ENCODE measurements at places on chromosomes 4 and X.
A peak's percentile ranks its signal among the peaks of the same experiment; 100 is the strongest.

DNA sequence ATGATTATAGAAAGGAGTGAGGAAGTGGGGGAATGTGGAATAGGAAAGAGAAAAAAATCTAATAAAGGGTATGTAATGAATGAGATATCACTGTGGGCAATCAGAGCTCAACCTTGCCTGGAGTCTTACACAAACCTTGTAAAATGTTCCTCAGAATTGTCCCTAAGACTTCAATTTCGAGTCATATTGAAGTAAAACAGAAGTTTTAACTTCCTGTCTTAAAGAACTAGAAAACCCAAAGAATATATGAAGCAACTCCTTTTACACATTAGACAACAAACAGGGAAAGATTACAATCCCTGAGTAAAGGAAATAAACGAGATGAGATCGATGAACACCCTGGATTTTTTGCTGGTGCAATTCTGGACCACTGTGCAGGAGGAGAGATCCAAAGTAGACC lies 18.0 kb downstream of the CXCL2 start:
- no peak for DNase-seq

GRCh38 chr4:105840426-105841174 lies 54.7 kb upstream of the NPNT start:
- no peak for DNase-seq

DNA sequence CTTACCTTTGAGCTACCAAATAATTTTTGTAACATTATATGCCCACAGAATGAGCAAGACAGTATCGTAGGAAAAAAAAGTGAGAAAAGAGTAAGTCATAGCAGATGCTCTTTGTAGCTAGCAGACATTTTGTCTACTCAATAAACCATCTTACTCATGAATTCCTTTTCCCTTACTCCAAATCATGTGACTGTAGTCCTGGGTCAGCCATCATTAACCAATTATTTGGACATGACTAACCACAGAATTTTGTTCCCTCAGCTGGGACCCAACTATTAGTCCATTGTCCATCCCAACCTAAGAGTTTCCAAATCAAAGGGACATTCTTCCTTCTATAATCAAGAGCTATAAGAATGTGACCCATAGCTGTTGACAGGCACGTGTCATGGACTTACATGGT lies 11.4 kb downstream of the UBE2D3 start:
- DNase-seq = no peak

DNA sequence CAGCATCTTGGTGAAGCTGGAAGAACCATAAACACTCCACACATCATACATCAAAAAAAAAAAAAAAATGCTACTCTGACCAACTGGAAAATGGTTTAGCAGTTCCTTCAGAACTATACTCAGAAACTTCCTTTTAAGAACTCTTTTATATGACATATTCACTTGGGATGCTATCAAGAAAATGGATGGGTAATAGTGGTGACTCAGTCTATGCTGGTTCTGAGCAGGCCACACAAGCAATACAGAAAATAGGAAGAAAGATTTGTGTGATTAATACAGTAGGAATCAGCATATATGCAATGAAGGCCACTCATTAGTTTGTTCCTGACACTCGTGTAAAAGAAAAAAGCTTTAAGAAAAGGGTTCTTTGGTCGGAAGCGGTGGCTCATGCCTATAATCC lies 123.5 kb upstream of the FAT4 start:
- DNase-seq = no peak

GRCh38 chr4:25972984-25973745 lies 59.1 kb downstream of the SMIM20 start:
- DNase-seq = no peak

DNA sequence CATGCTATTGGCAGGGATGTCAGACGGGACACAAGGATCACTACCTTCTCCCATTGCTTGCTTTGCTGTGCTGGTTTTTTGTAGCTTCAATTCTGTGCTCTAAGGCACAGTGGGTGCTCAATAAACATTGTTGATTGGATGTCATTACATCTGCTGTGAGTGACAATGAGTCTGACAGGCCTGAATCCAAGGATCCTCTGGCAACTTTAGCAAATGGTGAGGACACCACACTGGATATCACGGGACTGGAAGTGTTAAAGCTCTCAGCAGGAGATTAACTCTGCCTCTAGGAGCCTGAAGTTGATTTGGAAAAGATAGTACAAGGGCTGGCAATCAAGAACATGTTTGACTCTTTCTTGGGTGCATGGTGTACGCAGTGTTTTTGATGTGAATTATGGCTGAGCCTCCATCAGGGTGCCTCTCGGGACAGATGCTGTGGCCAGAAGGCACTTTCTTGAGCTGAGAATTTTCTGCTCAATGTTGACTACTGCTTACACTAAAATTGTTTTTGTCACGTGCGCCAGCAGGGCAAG lies 217.9 kb downstream of the ARAP2 start:
- no peak for DNase-seq

- DNase-seq = no peak
Observed at GRCh38 chr4:102610476-102610875, 109.3 kb downstream of the NFKB1 start.

- no peak for DNase-seq
Observed at GRCh38 chr4:56183344-56183959, 203.8 kb downstream of the AASDH start.

DNA sequence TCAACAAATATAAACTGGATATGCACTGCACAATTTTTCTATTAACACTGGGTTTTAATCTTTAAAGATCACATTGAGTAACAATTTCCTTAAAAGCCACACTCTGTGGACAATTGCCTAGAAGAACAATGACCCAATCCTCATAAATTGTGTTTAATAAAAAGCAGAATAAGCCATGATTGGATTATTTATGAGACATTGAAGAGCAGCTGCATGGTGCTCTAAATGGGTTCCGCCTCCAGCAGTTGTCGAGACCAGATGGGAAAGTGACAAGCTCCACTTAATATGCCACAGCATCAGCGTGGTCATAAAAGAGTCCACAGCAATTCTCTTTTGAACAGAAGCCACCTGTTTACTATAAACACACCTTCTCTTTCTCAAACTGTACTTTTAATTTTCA lies 635.2 kb upstream of the FRG1 start:
- DNase-seq = no peak

GRCh38 chrX:34655501-34656455 lies 1.3 kb downstream of the TMEM47 start:
- DNase-seq = no peak

- DNase-seq = no peak
Observed at GRCh38 chrX:109873574-109873973, 129.3 kb upstream of the TMEM164 start.

GRCh38 chr4:1462009-1462767 lies 55.9 kb upstream of the NKX1-1 start:
- DNase-seq = no peak

DNA sequence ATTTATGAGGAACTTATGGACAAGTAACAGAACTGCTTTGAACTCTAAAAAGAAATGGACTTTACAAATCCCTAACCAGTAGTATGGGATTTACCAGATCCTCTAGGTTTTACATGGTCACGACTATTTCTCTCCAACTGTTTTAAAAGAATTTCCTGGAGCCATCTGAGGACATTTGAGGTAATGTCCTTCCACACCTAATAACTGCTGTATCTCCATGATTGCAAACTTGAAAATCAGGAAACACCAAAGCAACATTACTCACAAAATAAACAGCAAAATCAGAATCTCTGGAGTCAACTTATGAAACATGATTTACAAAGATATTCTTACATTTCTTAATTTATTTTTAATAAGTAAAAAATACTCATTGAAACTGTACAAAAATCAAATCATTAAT lies 58.0 kb downstream of the STAP1 start:
- DNase-seq = no peak

- no peak for DNase-seq
Observed at GRCh38 chr4:74653331-74654229, 140.7 kb downstream of the BTC start.

DNA sequence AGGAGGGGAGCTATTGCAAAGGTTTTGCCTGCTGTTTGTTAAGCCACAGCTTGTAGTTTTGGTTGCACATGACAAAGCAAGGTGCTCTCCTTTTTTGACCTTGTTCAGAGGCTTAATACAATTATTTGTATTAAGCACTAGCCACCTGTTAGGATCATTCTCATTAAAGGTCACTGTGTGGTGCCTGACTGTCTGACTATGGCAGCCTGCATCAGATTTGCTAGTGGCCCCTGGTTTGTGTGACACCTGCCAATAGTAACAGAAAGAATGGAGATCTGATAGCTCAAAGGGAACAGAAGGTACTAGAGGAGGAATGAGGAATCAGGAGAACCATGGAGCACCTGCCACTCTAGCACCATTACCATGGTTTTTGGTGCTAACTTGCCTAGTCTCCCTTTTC lies 102.5 kb downstream of the POLA1 start:
- DNase-seq = no peak

- no peak for DNase-seq
Observed at GRCh38 chr4:107148904-107149303, 112.8 kb upstream of the DKK2 start.

GRCh38 chr4:101141855-101142254 lies 205.5 kb downstream of the PPP3CA start:
- DNase-seq = no peak

DNA sequence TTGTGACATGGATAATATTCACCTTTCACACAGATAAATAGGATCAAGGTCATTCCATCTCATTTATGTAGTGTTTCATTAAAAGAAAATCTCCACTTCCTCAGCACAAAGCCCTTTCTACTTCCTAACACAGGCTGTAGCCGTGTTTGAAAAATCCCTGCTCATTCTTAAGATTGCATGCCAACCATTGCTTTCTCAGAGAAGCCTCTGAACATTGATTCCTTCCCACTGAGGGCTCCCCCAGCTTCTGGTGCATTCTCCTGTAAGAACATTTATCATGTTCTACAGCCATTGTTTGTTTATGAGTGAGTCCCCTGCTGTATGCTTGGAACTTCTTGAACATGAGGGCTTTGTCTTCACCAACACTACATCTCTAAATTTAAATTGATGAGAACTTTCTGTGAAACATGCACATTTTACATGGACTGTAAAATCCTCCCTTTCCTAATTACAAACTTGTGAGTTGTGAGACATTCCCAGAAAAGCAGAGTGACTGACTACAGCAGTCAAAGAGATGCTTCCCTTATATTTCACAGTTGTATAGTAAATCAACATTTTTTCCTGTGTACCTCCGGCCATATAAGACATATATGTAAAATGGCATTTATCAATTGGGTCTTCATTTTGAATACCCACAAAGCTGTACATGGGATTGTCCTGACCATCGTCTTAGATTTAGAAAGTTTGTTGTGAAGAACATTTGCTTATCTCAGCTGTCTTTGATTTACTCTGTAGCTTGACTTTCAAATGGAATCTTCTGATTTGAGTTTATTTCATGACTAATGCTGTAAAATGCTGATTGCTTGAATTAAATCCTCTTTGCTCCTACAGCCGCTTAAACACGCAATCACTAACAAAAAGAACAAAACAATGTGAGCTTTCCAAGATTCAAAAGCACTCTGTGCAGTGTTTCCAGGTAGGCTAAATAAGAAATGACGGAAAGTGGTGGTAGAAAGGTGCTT lies 600.5 kb upstream of the SLIT2 start:
- DNase-seq = no peak

- DNase-seq = no peak
Observed at GRCh38 chr4:112748352-112748878, 111.5 kb downstream of the LARP7 start.

DNA sequence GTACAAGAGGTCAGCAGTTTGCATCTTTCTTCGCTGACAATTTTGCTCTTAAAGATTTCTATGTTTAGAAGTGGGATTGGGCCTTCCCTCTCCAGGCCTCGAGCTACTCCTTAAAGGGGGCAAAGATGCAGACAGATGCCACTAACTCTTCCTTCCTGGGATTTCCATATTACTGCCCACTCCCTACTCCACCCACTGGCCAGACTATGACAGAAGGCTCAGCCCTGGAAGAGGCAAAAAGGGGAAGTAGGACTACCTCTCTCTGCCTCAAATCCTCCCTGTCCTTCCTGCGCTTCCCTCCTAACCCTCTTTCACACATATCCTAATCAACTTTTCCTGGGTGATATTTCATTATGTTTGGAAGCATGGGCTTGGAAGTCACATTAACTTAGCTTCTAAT lies 58.3 kb downstream of the EVC2 start:
- no peak for DNase-seq

GRCh38 chrX:68708503-68709290 lies 61.2 kb downstream of the STARD8 start:
- no peak for DNase-seq

GRCh38 chr4:141645611-141646340 lies 9.4 kb downstream of the IL15 start:
- DNase-seq = no peak

DNA sequence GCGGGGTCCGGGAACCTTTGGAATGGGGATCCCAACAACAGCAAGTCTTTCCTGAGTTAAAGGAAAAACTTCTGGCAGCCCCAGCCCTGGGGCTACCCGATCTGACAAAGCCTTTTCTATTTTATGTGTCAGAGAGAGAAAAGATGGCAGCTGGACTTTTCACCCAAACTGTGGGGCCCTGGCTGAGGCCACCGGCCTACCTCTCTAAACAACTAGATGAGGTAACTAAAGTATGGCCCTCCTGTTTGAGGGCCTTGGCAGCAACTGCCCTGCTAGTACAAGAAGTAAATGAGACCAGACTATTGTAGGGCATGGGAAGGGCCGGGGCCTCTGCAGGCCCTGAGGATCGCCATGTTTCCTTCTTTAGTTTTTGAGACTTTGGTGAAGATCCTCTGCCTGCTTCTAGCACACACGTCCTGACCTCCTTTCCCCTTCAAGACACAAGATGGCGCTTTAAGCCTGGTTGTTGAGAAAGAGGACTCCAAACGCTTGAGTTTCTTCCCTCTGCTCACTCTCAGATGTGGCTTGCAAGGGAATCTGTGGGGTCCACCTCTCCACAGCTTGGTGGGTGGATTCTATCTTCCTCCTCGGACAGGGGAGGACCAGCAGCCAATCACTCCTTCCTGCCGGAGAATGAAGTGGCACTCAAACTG lies 18.5 kb upstream of the DRD5 start:
- DNase-seq = peak; percentile 45

GRCh38 chr4:144316869-144317268 lies 176.4 kb upstream of the GYPA start:
- DNase-seq = no peak

DNA sequence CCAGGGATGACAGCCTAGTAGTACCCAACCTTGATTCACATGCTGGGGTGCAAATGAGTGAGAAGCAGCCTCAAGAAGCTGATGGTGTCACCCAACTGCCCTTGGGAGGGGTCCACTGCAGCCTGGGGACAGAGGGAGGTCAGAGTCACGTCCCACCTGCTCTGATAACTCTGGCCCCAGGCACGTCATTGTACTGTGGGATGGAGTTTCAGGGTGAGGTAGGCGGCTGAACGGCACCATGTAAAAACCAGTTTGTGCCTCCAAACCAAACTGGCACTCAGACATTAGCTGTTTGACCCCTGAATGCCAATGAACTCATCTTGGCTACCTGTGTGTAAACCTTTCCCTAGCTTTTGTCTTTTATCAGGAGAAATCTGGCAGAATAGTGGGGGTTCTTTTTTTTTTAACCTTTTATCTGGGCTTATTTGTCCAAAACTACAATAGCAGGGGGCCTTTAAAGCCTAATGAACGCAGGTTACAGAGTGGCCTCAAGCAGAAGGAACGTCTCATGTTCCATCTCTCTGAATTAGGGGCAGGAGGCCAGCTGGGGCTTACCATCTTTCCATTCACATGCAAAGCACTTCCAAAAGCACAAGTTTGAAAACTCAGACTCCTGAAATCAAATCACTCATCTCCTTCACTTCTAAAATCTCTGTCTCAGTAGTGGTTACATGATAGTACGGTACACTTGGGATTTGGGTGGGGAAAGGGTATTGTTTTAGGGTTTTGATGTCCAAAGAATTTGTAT lies 89.4 kb downstream of the IRF2 start:
- DNase-seq = no peak

Data from activated CD4-positive, alpha-beta memory T cell treated with anti-CD3 and anti-CD28 coated beads for 36 hours (primary cell).